ENCODE measurements at places on chromosomes 1 and 21.
A peak's percentile ranks its signal among the peaks of the same experiment; 100 is the strongest.

GRCh38 chr21:16307256-16307655, 577.5 kb downstream of the USP25 start:
- no peak for DNase-seq

GRCh38 chr1:153536012-153536670, 350 bp upstream of the S100A6 start:
- DNase-seq, result peak; percentile 65

GRCh38 chr1:152514715-152515433, 592 bp downstream of the CRCT1 start:
- DNase-seq, result no peak

GRCh38 chr21:36663033-36663855, 35.7 kb upstream of the SIM2 start:
- DNase-seq, result no peak

- no peak for DNase-seq
Measured at GRCh38 chr1:208446271-208446691, 202.1 kb upstream of the PLXNA2 start.

GRCh38 chr1:26278303-26278702, 1.6 kb upstream of the SH3BGRL3 start:
- DNase-seq, result no peak

DNA sequence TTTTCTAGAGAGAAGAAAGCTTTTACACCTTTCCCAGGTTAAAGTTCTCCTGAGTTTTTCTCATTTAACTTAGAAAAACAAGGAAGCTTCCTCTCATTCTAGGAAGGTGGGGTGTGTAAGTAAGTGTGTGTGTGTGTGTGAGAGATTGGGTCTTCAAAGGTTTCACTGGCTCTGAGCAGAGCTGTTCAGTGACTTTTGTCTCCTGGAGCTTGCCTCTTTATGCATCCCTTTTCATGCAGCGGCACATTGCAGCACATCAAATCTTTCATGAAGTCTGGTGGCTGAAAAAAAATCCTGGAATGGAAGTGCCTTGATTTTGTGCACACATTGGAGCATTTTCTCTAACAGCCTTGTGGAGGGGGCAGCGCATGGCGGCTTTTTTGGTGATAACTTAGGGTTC, 3.4 kb downstream of the GPA33 start:
- no peak for DNase-seq

GRCh38 chr21:46661211-46661625, 25.7 kb downstream of the PRMT2 start:
- no peak for DNase-seq

GRCh38 chr1:195733826-195734225, 874.4 kb downstream of the KCNT2 start:
- no peak for DNase-seq

- no peak for DNase-seq
Measured at GRCh38 chr1:52674497-52675384, 23.4 kb downstream of the COA7 start.

DNA sequence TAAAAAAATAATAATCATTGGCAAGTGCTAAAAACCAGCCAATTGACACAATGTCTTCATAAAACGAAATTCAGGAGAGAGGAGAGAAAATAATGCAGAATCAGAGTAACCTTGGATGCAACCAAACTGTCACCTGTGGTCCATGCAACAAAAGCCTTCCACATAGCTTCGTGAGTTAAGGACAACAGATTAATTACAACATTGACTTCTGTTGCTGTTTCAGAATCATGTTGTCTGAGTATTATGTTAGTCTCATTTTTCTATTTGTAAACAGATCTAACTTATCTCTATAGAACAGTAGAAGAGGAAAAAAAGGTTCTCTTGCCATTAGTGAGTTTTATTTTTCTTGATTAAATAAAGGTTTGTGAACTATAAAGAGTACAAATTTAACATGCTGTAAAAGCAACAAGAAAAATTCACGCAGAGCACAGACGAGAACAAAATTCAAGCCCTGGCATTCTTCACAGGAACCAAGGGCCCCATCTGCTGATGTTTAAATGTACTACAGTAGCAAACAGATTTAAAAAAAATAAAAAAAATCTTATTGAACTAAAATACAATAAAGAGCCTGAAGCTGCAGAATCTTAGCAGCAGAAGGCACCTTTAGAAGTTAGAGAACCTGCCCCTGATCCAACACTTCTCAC, 381.1 kb upstream of the PKN2 start:
- no peak for DNase-seq

GRCh38 chr1:183991348-183991747, 46.2 kb downstream of the COLGALT2 start:
- DNase-seq, result no peak

DNA sequence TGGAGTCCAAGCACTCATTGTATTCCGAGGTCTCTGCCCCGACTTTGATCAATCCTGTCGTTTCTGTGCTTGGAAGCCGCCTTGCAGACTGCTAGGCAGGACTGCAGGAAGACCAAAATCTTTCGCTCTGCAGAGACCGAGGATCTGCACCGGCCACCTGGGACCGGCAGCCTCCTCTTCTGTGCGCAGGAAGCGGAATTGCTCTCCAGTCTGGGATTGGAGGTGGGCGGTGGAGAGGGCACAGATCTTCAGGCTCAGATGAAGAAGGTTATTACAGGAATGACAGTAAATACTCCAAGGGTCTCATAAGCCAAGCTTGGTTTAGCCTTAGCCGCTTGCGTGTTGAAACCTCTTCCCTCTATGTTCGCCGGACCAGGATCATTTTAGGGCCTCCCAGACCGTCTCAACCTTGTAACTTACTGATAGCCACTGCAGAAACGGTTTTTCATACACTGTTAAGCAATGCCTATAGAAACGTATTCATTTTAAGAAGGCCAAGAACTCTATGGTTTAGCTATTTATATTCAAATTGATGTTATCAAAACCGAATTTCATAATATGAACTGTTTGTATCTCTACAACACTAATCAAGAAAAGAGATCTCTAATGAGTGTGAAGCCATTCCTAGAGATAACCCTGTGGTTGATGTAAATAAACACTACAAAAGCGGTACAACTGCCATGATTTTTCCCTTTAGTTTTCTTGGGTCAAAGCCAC, 1.1 kb downstream of the MIA3 start:
- no peak for DNase-seq

DNA sequence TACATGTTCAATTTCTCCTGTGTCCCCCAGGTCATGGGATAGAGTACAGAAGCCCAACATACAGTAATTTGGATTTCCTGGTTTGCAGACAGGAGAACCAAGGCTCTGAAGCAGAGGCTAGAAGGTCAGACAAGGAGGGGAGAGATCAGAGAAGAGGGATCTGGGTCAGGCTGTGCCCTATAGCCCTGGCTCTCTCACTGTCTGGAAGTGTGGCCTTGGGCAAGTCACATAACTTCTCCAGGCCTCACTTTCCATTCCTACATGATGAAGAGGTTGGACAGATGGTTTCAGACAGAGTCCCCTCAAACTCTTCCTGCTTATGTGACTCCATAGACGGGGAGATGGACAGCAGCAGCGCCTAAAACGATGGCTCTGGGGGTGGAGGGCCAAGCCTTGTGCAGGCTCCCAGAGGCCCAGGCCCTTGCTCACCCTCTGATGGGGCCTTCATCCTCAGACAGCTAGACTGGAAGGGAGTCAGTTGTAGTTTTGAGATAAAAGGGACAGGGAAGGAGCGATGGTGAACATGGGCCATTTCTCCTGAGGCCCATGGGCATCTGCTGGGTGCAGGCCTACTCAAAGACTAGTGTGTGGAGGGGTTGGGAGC, 2.9 kb downstream of the TRIM62 start:
- no peak for DNase-seq

GRCh38 chr1:174217787-174218574, 58.7 kb downstream of the RABGAP1L start:
- no peak for DNase-seq

- DNase-seq, result no peak
Measured at GRCh38 chr1:67605209-67605780, 79.7 kb upstream of the GADD45A start.

DNA sequence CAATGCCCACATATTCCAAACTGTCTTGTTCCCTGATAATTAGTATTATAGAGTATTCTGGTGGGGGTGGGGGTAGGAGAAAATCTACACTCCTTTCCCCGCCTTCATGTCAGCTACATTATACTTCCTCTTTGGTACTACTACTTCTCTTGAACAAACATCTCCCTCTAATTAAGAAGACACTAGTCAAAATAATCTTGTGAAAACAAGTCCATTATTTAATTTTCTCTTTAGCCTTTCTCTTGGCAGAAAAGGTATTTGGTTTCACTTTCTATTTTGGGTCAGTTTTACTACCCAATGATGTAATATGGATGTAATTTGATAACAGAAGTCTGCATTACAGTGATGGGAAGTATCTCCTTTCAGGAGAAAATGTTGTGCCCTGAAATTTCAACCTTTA, 22.5 kb downstream of the NTMT2 start:
- no peak for DNase-seq

DNA sequence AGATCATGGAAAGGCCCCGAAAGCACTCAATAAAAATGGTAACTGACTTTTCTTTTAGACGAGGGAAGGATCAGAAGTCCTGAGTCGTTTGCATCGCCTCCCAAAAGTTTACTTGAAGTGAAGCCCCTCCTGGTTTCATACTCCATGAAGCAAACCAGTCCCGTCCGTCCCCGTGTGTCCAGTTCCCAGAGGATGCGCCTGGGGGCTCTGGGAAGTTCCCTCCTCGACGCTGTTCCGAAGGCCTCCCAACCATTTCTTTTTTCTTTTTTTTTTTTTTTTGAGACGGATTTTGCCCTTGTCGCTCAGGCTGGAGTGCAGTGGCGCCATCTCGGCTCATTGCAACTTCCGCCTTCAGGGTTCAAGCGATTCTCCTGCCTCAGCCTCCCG, 661 bp upstream of the OSCP1 start:
- DNase-seq, result no peak

GRCh38 chr21:46220847-46221246, 7.7 kb downstream of the LSS start:
- no peak for DNase-seq

- DNase-seq, result no peak
Measured at GRCh38 chr21:29005696-29006095, 13.0 kb upstream of the LTN1 start.

GRCh38 chr1:110234691-110235090, 24.6 kb downstream of the KCNC4 start:
- DNase-seq, result no peak

GRCh38 chr1:229842302-229843255, 216.5 kb downstream of the URB2 start:
- DNase-seq, result no peak

DNA sequence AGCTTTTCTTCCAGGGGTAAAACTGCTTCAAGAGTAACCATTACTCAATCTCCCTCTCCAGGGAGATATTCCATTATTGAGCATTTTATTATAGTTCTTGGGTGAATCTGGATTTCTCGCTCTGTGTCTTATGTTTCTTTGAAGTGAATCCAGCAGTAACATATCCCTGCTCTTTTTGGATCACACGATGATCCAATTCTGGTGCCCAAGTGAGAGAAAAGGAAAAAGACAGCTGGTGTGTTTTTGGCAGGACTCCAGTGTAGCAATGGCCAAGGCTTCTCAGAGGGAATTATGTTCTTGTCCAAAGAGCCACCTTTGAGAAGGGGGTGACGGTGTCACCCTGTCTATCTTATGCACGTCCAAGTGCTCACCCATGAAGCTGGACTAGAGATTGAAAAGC, 140.3 kb upstream of the ERRFI1 start:
- DNase-seq, result no peak

DNA sequence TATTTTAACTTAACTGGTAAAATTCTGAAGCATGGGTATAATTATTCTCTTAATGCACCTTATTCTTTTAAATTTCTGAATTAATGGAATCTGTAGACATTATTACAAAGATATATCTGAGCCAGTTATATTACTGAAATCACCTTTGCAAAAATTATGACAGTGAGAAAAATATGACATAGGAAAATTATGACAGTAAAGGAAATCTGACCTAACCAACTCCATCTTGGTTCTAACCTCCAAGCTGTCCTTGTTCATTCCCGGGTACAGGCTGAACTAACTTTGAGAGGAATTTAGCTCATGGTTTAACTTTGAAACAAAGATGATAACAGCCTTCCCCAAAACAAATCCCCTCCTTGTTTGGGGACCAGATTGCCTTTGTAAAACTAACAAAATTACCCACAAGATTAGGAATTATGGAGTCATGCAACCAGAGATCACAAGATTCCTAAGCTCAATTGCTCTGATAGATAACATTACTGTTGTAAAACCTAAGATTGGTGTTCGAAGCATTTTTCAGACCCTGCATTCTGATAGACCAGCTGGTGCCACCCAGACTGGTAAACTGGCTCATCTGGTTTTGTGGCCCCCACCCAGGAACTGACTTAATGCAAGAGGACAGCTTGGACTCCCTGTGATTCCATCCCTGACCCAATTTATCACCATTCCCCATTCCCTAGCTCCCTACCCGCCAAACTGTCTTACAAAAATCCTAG, 9.4 kb upstream of the CD55 start:
- no peak for DNase-seq

DNA sequence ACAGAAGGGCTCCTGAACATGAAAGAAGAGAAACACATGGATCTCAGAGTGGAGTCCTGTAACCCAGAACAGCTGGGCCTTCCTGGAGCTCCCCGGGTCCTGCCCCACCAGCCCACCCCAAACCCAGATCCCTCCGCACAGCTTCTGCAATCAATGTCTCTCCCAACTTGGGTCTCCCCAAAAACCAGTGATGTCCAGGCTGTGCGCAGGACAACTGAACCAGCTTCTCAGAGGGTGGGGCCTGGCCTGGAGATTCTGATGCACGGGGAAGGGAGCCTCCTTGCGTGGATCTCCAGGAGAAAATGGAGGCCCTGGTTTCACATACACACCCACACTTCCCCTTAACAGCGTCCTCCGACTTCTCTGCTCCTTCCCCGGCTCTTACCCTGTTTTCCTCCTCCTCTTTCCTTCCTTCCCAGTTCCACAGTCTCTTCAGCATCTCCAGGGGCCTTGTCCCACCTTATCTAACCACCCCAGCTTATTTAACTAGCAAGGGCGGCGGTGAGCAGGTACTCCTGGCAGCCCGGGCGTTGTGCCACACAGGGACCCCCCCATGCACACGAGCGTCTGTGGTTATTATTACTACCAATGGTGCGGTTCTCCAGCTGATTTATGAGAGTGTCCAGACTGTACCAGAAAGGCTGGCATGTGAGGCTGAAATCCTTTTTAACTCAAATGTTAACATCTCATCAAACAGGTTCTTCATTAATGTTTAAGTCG, 11.2 kb upstream of the MX2 start:
- no peak for DNase-seq

DNA sequence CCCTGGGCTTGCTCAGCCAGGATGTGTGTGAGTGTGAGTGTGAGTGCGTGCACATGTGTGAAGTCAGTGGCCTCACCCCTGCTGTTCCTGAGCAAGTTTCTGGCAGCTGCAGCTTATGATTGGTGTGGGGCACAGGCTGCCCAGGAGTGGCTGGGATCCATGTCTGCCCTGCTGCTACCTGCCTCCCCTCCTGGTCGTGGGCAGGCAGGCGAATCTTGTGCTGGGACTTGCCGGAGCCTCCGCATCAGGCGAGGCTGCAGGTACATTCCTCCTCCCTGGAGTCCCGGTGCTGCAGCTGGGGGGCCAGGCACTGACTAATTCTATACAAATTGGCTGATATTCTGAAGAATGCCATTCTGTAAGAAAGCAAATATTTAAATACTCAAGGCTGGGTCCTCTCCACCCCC, 85.6 kb upstream of the WNT4 start:
- no peak for DNase-seq

GRCh38 chr1:47593013-47593568, 155.2 kb downstream of the FOXD2 start:
- no peak for DNase-seq

GRCh38 chr1:233211106-233211505, 84.4 kb downstream of the PCNX2 start:
- DNase-seq, result no peak

Measured in activated T-helper 1 cell treated with anti-CD3 and anti-CD28 coated beads, Interleukin-2, amount 50 U/mL, for 16 hours (primary cell).